SW 1271 (cell line): ENCODE measurements at places on chromosomes 2 and 18.

DNA sequence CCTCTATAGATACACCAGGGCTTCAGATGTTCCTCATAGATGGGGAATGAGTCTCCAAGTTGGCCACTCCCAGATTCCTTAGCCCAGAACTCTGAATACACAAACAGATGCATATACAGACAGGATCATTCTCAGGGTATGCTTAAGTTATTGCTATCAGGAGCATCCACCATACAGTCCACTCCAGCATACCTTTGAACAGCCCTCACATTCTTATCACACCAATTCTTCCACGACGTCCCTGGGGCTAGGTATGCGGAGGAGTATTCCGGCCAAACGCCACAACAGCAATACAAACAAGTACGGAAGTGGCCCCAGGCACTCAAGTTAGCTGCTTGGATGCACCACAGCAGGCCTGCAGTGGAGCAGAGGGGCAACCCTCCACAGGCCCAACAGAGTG is 312.5 kb upstream of the CHAC2 start:
- no peak for DNase-seq

- no peak for DNase-seq
Measured at GRCh38 chr2:62443886-62444285, 62.1 kb downstream of the TMEM17 start.

DNA sequence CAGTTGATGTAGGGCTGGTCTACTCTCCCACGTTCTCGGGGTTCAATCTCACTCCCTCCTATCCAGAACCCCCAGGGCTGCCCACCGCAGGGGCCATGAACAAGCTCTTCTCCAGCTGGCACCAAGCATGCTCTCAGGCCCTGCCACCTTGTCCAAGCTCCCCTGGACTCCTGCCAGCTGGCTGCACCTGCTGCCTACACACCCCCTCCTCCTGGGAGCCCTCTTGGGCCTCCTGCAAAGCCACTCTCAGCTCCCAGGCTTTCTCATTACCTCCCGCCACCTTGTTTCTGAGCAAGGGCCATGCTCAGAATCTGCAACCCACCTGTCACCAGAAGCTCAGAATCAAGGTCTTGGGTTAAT is 56.0 kb downstream of the HDAC4 start:
- no peak for DNase-seq

GRCh38 chr18:45980229-45980628 is 13.1 kb upstream of the EPG5 start:
- DNase-seq = no peak

- DNase-seq = no peak
Measured at GRCh38 chr2:232321817-232322559, 56.6 kb upstream of the ALPP start.
